ENCODE measurements at places on chromosomes 16 and 17.
A peak's percentile ranks its signal among the peaks of the same experiment; 100 is the strongest.

- DNase-seq = no peak
Observed at GRCh38 chr17:37744961-37745800, at the start of gene HNF1B. HNF1B (minus strand) TSS chr17:37745059; CDS start chr17:37744884, 175 bp downstream.

DNA sequence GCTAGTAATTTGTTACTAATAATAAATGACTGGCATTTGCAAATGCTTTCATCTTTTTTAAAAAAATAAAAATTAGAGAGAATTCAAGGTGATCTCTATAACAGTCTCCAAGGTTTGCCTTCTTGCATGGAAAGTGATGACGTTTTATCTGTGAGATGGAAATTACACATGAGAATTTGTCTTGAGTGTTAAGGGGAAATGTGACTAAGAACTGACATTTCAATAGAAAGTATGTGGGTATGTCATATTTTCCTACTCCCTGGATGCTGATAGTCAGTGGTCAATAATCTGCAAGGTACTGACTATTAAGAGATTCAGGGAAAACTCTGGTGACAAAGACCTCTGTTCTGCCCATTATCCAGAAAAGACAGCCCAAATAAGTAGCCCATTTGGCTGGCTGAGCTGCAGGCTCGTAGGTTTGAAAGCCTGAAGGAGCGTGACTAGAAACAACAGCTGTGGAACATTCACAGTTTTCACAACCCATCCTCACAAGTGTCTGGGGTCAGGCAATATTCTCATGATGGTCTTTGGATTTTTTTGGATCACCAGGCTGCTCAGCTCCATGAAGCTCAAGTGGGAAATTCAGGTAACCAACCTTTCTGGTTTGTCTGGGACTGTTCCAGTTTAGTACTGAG, 49.7 kb upstream of the WSCD1 start:
- no peak for DNase-seq

DNA sequence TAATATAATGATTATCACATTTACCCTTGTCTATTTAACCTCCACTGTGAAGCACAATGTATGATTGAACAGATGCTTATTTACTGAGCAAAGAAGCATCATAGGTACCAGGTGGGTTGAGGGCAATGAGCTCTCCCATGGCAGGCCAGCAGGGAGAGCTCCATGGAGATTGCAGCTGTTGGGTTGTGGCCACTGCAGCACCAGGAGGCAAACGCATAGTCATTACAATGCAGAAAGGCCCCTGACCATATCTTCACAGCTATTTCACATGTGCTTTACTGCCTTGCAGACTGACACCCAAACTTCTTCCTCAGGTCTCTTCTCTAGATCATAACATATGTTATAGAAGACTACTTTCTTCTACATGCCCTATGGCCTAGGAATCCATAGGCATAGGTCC, 75.0 kb downstream of the MMD start:
- no peak for DNase-seq

- no peak for DNase-seq
Observed at GRCh38 chr17:279331-279730, 73.3 kb downstream of the RPH3AL start.

- DNase-seq = no peak
Observed at GRCh38 chr17:29197516-29198272, 17.5 kb upstream of the MYO18A start.

DNA sequence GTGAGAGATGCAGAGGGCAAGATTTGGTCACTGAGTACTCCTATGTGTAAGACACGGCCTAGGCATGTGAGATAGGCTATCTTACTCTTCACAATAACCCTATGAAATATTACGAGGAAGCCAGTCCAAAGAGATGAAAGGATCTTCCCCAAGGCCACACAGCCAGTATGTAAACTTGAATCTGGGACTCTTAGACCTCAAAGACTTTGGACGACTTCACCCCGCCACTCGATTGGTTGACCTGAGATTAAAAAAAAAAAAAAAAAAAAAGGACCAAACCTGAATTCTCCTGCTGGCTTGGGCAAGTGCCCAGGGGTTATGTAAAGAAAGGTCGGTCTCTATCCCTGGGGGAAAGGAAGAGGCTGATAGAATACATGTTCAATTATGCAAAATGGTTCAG, 33.1 kb downstream of the PIPOX start:
- no peak for DNase-seq

DNA sequence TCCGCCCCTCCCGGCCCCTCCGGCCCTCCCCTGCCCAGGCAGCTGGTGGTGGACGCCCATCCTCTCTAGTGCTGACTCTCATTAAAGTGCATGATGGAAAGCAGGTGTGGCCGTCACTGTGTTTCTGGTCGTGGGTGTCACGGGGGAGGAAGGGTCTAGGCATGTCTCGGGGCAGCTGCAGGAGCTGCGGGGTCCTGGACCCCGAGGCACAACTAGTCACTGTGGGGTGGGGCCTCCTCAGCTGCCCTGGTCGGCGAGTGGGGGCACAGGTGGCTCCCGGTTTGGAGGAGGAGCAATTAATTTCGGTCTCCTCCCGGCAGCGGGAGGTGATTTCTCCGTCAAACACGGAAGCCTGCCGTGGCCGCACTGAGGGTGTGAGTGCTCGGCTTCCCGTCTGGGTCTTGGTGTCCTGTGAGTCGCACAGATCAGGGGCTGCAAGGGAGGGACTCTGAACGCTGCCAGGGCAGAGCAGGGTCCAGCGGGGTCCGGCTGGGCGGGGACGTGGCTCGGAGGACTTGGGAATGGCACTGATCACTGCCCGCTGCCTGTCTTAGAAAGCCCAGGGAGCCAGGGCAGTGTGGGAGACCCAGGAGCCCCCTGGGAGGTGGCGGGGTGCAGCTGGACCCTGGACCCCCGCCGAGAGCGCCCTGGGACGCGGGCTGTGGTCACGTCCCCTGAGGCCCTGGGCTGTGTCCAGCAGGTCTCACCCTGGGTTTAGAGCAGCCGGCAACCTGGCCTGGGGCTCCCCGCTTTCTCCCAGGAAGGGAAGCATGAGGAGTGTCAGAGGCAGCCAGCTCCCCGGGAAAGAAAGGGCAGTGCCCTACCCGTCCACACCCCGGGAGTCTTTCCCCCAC, 3.3 kb downstream of the TPSD1 start:
- DNase-seq = no peak

DNA sequence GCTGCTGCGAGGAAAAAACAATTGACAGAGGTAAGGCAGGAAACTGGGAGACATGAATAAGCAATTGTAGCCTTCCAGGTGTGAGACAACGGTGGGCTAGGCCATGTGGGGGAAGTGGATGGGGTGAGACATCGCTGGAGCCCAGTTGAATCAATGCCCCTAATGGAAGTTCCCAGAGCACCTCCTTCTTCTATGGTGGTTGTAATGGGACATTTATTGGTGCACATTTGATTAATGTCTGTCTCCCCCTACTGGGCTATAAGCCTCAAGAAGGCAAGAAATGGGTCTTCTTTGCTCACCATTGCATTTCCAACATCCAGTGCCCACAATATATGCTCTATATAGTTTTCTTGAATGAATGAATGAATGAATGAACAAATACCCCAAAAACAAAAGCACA, 22.7 kb upstream of the CD300E start:
- DNase-seq = no peak

GRCh38 chr17:14307560-14308024, 6.7 kb downstream of the HS3ST3B1 start:
- peak; percentile 73 for DNase-seq

- DNase-seq = no peak
Observed at GRCh38 chr17:33210285-33210684, 82.8 kb downstream of the ASIC2 start.

- DNase-seq = peak; percentile 65
Observed at GRCh38 chr17:21397341-21398190, 21.4 kb downstream of the KCNJ12 start.

GRCh38 chr17:29216856-29217255, 29.8 kb upstream of the CRYBA1 start:
- DNase-seq = no peak

DNA sequence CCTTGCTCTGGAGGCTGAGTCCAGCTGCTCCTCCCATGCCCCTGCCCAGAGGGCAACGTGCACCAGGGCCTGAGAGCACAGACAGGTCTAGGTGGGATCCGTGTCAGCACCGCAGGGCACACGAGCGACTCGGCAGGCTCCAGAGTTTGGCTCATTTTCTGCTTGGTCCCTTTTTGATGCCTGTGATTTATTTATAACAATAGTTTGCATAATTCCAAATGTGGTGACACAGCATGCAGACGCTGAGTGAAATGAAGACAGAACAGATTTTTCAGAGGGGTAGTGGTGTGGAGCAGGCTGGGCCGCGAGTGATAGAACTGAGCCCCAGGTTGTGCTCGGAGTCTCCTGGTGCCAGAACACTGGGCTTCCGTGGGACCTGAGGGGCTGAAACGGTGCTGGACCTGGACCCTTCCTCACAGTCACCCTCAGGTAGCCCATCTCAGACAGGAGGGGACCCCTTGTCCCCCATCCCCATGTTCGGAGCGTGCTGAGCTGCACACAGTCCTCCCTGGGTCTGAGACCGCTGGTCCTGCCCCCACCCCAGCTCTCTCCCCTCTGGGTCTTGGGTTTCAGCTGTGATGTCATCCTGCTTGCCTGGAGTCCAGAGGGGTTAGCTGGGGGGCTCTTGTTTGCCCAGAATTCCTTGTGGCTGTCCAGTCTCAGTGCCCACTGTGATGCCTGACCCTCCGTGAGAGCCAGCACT, 95.9 kb downstream of the METRNL start:
- no peak for DNase-seq

DNA sequence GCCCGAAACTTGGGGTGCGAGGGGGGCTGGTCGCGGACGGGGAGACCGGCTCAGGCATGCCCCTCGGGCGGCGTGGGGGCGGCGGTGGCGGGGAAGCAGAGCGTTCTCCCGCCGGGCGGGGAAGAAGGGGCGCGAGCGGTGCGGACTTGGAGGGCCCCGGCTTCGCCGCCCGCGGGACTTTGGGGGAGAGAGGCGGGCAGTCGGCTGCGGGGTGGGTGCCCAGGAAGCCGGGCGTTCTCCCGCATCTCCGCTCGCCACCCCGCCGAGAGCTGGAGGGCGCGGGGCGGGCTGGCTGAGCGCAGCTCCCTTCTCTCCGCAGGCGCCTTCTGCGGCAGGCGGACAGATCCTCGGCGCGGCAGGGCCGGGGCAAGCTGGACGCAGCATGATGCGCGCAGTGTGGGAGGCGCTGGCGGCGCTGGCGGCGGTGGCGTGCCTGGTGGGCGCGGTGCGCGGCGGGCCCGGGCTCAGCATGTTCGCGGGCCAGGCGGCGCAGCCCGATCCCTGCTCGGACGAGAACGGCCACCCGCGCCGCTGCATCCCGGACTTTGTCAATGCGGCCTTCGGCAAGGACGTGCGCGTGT, 772 bp downstream of the NTN1 start:
- DNase-seq = peak; percentile 75

GRCh38 chr16:11256661-11257130, 692 bp upstream of the SOCS1 start:
- peak; percentile 81 for DNase-seq

- no peak for DNase-seq
Observed at GRCh38 chr17:10033959-10034358, 128.9 kb upstream of the RCVRN start.

DNA sequence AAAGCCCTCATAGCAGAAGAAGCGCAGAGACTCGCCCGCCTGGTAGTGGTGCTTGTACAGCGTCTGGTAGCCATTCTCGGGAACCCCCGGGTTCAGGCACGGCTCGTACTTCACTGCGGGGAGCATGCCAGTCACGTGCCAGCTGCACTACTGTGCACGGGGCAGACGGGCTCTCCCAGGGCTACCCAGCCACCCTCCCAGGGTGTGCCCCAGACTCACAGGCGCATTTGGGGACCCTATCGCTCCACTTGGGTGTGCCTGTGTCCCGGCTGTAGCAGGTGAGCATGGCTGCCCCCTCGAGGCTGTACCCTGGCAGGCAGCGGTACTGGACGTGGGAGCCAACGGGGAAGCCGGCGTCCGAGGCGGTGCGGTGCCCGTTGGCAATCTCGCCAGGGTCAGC, 10.3 kb upstream of the CDIPT start:
- DNase-seq = no peak

- DNase-seq = peak; percentile 97
Observed at GRCh38 chr17:66466840-66467367, 164.5 kb downstream of the PRKCA start.

- no peak for DNase-seq
Observed at GRCh38 chr16:49610983-49611382, 237.4 kb downstream of the C16orf78 start.

- DNase-seq = no peak
Observed at GRCh38 chr17:1304522-1304921, 25.1 kb downstream of the TRARG1 start.

- peak; percentile 39 for DNase-seq
Observed at GRCh38 chr17:8621585-8621984, 8.9 kb downstream of the MYH10 start.

DNA sequence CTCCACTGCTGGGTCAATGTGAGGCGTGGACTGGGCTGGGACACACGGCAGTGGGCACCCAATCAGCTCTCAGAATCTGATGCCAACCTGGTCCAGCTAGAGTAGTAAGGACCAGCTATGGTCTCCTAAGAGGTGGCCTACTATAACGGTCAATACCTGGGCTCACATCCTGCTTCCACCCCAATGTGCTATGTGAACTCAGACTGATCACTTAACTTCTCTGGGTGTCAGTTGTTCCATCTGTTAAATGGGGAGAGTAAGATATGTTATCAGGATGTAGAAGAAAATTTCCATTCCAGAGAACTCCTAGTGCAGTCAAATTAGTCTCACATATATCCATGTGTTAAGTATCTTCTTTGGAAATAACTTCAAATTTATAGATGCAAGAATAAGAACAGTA, 14.2 kb downstream of the FAM117A start:
- no peak for DNase-seq

DNA sequence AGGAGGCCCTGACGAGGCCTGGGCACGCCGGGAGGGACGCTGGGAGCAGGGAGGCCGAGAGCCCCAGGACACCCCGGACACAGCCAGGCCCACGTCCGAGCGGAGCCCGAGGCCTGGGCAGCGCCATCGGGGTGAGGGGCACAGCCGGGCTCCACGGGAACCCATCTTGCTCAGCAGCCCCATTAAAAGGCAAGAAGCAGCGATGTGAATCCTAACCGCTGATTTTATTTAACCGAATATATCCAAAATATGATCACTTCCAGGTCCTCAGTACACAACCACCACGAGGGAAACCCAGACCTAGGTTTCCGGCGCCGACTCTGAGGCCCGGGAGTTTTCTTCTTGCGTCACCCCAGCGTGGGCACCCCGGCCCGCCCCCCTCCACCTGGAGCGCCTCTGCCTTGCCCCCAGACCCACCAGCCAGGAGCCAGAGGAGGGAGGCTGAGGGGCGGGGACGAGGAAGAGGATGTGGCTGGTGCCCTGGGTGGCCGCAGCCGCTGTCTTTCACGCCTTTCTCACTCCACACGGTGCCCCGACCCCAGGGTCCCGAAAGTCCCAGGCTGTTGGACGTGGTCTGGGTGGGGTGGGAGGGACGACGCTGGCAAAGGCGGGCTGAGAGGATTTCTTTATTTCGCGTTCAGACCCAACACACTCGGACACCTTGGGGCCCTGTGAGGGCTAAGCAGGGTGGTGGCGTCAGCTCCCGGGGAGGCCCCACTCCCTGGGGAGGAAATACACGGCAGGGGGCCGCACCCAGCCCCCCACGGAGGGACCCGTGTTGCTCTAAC, 568 bp upstream of the CCDC154 start:
- no peak for DNase-seq

GRCh38 chr17:9408868-9409829, 166.5 kb downstream of the STX8 start:
- no peak for DNase-seq
